ENCODE measurements at places on chromosomes 3 and 15. TPM values are rescaled to one million over a fixed set of nuclear protein-coding genes. Genes with fewer than 3 reads are reported as not detected.

GRCh38 chr15:90064911-90065681 is 37.2 kb downstream of the IDH2 start:
- no peak for DNase-seq

DNA sequence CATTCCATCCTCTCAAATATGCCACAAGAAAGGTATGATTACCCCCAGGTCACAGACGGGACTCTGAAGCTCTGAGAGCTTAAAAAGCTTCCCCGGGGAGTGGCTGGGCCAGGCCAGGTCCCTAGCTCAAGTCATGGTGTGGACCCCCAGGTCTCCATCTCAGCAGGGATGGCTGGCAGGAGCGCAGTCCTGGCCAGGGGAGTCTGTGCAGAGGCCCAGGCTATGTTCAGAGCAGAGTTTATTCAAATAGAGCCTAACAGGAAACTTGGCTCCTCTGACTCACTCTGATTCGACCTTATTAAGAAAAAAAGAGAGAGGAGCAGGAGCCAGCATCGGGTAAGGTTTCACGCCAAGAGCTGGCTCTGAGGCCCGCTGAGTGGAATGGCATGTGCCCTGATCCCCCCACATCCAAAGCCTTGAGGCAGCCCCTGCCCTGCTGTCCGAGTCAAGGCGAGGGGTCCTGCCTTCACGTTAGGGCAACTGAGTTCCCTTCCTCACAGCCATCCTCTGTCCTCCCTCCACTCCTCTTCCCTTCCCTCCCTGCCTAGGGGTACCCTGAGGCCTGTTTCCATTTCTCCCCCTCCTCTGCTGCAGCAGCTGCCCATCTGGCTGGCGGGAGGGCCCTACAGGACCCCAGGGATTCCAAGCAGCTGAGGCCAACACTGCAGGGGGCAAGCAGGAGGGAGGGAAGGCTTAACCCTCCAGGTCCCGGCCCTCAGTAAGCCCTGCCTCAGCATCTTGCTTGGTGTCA is 1.9 kb upstream of the LOXL1 start:
- peak; percentile 48 for DNase-seq

DNA sequence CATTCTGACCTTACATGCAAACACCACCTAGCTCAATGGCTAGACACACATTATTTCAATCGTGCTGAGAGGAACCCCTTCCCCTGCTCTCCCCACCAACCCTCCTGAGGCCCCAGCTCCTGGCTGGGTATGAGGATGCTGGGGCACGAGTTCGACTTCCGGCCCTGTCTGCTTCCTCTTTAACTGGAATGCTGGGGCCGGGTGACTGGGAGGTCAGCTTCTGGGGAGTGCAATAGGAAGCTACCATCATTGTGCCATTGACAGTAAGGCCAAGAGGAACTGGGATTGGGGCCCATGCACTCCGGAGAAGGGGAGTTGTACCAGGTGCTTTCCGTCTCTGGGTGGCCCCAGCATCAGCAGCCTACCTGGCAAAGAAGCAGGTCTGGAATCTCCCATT is 15.6 kb upstream of the TLE3 start:
- no peak for DNase-seq

DNA sequence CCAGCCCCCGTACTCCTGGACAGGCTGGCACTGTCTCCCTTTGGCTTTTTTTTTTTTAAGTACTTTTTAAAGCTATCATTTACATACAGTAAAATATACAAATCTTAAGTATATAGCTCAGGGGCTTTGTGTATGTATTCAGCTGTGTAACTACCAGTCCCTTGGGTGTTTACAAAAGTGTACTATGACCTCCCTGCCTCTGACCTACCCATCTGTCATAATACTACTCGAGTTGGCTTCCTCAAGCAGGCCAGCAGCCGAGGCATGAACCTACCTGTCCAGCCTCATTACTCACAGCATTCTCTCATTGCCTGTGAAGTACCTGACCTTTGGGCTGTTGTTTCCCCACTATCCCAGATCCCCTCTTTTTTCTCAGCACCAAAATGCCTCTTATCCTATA is 33.2 kb downstream of the ABHD2 start:
- DNase-seq = no peak

- no peak for DNase-seq
Measured at GRCh38 chr3:184710870-184711492, 883 bp downstream of the MAGEF1 start.

DNA sequence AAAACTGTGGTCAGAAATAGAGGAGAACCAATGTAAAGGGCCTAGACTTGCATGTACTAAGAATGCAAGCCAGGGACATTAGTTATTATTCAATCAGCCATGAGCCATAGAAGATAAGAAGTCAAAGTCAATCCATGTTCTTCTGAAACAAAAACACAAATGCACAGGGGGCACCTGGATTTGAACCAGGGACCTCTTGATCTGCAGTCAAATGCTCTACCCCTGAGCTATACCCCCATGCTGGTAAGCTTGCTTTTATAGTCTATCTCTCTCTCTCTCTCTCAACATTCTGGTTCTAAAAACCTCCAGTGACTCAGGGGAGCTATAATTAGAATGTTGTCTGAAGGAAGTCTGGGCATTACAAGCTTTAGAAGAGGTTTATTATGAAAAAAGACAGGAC is 85.6 kb upstream of the ACP3 start:
- no peak for DNase-seq

- no peak for DNase-seq
Measured at GRCh38 chr15:68674975-68675374, 96.2 kb downstream of the CORO2B start.

- no peak for DNase-seq
Measured at GRCh38 chr3:49906073-49906743, 2.5 kb upstream of the MST1R start.

DNA sequence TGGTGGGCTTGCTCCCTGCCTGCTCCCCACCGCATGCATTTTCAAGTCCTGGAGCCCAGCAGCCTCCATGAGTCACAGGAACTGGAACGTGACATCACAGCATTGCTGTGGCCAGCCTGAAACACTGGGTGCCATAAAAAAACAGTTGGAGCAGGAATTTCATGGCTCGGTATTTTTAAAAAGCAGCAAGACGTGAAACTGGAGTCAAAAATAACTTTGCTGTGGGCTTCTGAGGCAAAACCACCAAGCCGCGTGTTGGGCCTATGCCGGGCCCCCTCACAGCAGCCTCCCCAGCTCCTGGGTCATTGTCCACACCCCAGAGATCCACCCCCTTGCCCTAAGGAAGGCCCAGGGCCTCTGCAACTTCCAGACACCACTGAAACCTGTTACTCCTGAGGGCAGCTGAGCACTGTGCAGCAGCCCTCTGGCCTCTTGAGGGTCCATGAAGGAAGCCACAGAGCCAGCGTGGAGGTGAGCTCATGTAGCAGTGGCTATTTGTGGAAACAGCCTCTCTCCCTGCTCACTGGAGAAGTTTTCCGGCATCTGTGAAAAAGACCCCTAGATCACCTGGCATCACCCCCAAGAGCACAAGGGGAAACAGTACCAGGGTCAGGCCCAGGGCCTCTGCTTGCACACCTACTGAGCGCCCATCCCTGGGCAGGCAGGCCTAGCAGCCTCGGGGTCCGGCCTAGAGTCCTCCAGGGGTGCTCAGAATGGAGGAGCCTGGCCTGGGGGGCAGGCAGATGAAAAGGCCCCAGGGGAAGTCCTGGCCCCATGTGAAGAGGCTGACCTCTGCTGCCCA is 34.0 kb upstream of the DUSP7 start:
- no peak for DNase-seq

GRCh38 chr3:42447481-42447880 is 37.1 kb upstream of the LYZL4 start:
- DNase-seq = no peak

ZNF860 gene
- total RNA-seq = 2.1 TPM

ACTRT3 gene
- total RNA-seq = 0.29 TPM

ATP2B2 gene
- total RNA-seq = not detected

MGLL gene
- 0.34 TPM for total RNA-seq

All from naive thymus-derived CD8-positive, alpha-beta T cell (primary cell).